ENCODE measurements at places on chromosomes 2 and 18.
A peak's percentile ranks its signal among the peaks of the same experiment; 100 is the strongest.

GRCh38 chr2:218516614-218517013, 51.5 kb downstream of the USP37 start:
- peak; percentile 14 for DNase-seq

DNA sequence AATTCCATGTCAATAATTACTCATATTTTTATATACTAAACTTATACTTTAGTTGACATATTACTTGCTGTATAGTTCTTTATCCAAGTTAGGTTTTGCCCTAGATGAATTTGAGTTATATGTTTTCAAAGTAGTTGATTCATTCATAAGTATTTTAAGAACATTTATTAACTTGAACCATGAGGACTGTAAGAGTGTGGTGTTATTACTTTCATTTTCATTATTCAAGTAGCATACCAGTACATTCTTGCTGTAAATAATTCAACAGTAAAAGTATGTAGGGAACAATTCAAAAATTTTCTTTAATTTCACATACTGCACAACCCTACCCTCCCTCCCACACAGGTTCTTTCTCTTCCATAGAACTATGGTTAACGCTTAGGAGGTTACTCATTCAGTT, 75.4 kb downstream of the ANKRD12 start:
- no peak for DNase-seq

DNA sequence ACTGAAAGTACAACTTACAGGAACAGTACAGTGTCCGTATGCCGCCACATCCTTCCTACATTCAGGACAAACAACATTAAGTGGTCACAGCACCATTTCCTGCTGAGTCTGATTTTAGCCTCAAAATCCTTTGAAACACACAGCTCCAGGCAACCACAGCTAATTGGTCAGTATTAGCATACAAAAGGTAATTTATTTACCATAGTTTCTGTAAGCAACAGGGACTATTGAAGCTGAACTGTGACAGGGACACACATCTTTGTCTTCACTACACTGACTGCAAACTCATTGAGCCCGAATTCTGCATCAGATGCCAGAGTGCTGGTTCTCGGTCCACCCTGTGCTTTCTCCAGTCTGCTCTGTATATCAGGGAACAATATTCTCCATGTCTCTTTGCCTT, 151.8 kb downstream of the ST6GAL2 start:
- DNase-seq = no peak

DNA sequence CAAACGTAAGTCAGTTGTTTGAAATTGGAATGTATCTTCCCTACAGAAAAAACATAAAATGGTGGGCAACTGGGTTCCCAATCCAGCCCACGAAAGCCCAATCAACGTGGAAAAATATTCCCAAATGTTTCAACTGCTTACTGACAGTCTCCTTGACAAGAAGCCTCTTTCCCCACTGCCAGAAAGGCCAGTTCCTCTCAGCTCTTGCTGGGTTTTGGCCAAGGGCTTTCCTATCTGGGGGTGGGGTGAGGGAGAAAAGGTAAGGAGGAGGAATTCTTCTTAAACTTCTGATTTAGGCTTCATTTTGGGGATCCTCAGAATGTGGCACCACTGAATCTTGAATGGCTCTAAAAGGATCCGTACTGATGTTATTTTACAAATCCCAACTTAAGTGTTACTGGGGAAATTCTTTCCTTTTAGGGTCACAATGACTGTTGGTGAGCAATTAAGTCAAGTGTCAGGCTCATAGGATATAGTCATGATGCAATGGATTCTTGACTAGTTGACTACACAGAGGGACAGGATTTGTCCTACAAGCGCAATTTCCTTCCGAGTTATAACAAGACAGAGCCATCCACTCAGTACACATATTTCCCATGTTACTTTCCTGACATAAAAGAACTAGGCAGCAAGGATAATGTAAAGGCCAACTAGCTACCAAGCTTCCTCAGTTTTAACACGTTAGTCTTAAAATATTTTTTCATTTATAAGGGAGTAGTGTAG, 73.6 kb downstream of the SPRED2 start:
- no peak for DNase-seq

DNA sequence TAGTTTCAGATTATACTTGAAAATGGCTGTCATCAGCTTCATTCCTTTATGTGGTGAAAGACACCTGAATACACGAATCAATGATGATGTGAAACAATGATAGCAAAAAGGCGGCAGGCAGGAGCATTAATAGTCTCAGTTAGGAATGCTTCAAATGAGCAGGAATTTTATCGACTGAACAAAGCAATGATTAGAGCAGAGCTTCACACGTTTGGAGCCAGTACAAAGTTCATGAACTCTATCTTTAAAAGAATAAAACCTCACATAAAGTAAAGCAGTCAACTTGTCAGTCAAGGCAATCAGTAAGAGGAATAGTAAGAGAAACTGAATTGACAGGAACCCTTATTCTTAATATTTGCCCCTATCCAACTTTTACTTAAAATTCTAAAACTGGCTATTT, 78.4 kb upstream of the SERTAD2 start:
- no peak for DNase-seq

DNA sequence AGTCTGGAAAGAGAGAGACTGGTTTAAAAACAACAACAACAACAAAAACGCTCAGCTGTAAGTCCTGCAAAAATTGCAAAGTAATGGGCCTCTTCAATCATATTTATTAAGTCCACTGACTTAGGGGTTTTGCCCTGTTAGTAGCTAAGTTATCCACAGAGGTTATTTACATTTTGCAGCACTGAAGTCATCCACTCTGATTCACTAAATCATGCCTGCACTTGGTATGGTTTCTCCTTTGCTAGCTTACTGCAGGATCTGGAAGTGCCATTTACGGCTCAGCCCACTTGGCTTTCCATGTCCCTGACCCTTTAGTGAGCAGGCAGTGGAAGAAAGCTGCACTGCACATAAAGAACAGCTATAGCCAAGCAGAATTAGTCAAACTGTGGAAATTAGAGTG, 484.4 kb downstream of the NRXN1 start:
- no peak for DNase-seq

DNA sequence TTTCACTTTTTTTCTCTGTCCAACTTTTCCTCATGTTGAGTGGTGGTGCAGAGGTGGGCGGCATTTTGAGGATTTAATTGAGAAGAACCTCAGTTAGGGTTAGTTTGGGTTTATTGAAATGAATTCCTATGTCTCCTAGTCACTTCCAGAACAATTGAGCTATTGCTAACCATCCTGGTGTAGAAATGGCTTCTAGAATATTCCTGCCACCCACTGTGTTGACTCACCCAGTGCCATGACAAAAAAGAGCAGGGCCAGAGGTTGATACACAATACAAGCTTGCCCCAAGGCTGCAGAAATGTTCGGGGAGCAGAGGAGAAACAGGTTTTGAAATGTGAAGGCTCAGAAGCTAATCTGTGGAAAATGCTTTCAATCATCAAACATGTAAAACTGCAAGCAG, 167.1 kb upstream of the TRIB2 start:
- DNase-seq = no peak

All from KBM-7 (cell line).